NCI-H1417 treated with DMSO at 0.1 percent for 48 hours (cell line): ENCODE measurements at places on chromosomes 13 and 19.

- DNase-seq: no peak
Measured at GRCh38 chr19:54684527-54684926, 21.7 kb downstream of the LILRB4 start.

GRCh38 chr19:53977991-53978731, 13.3 kb upstream of the CACNG6 start:
- DNase-seq: no peak

DNA sequence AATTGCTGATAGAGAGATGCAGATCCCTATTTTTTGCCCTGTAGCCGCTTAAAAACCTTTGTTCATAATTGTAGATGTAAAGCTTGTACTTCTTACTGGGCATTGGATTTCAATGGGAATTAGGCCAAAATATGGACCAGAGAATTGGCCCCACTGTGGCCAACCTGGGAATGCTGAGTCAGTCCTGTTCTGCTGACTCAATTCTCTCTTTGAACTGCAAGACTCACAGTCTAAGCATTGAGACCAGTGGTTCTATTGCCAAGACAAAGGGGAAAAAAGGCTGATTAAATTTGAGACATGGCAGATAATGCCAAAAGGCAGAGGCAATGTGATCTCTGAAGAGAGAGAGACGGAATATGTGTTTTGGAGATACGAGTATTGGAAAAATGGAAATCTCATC, 72.5 kb upstream of the UBL3 start:
- DNase-seq: no peak

GRCh38 chr13:97802213-97802612, 151.3 kb upstream of the IPO5 start:
- DNase-seq: no peak

GRCh38 chr19:49710372-49710951, 19.5 kb downstream of the CPT1C start:
- DNase-seq: no peak
